ENCODE measurements at places on chromosomes 1 and 21. TPM values are rescaled to one million over a fixed set of nuclear protein-coding genes. Genes with fewer than 3 reads are reported as not detected.
A peak's percentile ranks its signal among the peaks of the same experiment; 100 is the strongest.

GRCh38 chr21:43930848-43931375 lies 65.9 kb downstream of the AGPAT3 start:
- no peak overlapping the region for H3K4me3 ChIP-seq
- no peak for DNase-seq
- H3K27me3 ChIP-seq: no peaks in the 10 kb centered on the region
- peaks cover 10% of the 10 kb centered on the region for H3K4me1 ChIP-seq
- peaks cover 33% of the 10 kb centered on the region for H3K36me3 ChIP-seq

GRCh38 chr1:41366455-41367287 lies 5.4 kb downstream of the FOXO6 start:
- DNase-seq: no peak
- H3K27ac ChIP-seq: no peak overlapping the region
- H3K36me3 ChIP-seq: no peaks in the 10 kb centered on the region
- peak overlapping the region; percentile 48 for H3K4me3 ChIP-seq
- peaks cover 44% of the 10 kb centered on the region for H3K27me3 ChIP-seq
- H3K4me1 ChIP-seq: peaks cover 32% of the 10 kb centered on the region

TRIM46 gene
- 0.35 TPM for total RNA-seq

DNA sequence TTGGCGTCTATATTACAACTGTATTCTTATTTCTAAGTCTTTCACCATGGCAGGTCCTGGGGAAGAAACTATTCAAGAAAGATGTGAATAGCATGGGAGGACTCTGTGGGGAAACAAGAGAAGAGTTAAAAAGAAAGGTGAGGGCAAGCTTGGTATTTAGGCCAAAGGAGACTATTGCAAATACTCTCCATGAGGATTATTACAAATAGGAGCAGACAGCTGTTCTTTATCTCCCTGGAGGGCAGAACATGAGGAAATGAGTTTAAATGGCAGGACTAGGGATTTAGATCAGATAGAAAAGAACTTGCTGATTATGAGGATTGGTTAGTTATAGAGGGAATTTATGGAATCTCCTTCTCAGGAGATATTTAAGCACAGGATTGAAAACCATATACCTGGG lies 186.8 kb downstream of the CDC7 start:
- peak overlapping the region; percentile 42 for H3K27ac ChIP-seq
- H3K27me3 ChIP-seq: no peaks in the 10 kb centered on the region
- peaks cover 74% of the 10 kb centered on the region for H3K4me1 ChIP-seq
- DNase-seq: no peak
- H3K36me3 ChIP-seq: peaks cover 8% of the 10 kb centered on the region

GRCh38 chr1:245285168-245285567 lies 130.4 kb downstream of the KIF26B start:
- H3K4me3 ChIP-seq: no peak overlapping the region
- no peak for DNase-seq
- no peak overlapping the region for H3K27ac ChIP-seq
- H3K36me3 ChIP-seq: no peaks in the 10 kb centered on the region
- no peaks in the 10 kb centered on the region for H3K27me3 ChIP-seq
- H3K4me1 ChIP-seq: no peaks in the 10 kb centered on the region

DNA sequence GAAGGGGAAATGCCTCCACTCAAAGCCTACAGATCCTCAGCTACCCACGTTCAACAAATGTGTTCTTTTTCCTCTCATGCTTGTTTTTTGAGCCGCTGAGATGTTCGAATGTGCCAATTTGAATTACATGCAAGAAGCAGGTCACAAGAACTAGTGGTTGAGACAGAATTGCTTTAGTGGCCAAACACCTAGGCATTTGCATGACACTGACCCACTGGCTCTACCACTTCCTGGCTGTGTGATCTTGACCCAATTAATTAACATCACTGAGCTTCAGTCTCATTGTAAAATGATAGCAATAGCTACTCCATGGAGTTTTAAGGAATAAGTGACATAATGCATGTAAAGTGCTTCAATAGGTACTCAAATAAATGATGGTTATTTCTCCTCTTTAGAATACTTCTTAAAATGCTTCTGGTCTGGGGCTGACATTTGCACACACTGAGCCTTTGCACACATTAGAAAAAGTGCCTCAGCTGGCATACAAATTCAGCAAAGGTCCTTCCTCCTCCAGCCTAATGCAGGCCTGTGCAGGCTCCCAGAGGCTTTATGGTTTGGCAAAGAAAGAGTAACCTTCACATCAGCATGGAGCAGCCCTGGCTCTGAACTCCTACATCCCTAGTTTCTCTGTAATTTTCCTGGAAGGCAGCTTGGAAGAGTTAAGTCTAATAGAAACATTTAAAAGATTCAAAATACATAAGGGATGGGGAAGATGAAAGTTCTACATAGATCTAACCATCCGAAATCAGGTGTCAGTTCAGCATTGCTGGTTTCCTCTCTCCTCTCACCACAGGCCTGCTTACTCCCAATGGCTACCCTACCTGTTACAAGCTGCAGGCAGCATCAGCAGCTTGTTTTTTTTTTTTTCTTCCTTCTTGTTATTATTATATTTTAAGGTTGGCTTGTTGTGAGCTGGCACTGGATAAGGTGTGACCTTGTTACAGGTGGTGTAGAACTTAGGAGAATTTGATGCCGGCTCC lies 107.4 kb downstream of the TBX19 start:
- DNase-seq: no peak
- H3K27ac ChIP-seq: no peak overlapping the region
- no peaks in the 10 kb centered on the region for H3K4me1 ChIP-seq

- H3K36me3 ChIP-seq: no peaks in the 10 kb centered on the region
- peaks cover 31% of the 10 kb centered on the region for H3K4me1 ChIP-seq
- no peak for DNase-seq
- H3K4me3 ChIP-seq: peak overlapping the region; percentile 85
- peak overlapping the region; percentile 87 for H3K27ac ChIP-seq
Observed at GRCh38 chr1:230869500-230869899, 1.2 kb upstream of the C1orf198 start.

DNA sequence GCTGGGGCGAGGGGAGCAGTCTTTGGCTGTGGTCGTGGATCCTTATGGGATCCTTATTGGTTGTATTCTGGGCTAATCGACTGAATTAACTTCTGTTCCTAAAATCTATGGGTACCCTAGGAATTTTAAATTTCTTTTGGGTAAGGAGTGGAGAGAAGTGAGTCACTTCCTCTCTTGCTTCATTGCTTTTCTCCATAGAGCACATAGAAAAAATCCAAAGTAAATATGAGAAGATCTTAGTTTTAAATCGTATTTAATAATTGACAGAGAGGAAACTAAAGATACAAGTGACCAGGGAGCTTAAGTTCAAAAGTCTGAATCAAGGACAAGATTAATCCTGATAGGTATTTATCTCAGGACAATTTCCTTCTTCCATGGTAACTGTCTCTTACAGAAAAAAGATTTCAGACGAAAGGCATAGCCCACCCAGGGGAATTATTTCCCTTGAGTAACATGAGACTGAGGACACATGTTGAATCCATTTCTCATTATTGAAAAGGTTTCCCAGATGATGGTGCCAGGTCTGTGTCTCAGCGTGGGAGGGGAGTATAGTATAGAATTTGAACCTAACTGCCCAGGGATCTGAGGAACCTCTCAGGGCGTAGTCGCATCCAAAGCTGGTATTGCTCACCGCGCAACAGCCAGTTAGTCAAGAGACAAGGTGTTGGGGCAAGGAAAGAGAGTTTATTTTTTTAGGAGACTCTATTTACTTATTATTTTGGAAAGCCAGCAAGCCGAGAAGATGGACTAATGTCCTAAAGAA lies 28.7 kb upstream of the FASLG start:
- no peaks in the 10 kb centered on the region for H3K4me1 ChIP-seq
- H3K4me3 ChIP-seq: no peak overlapping the region
- no peaks in the 10 kb centered on the region for H3K36me3 ChIP-seq

- H3K36me3 ChIP-seq: peaks cover 32% of the 10 kb centered on the region
- H3K27ac ChIP-seq: peak within 1 kb of the TSS; percentile 73
- peak; percentile 88 for DNase-seq
- no peaks in the 10 kb centered on the region for H3K27me3 ChIP-seq
- H3K4me3 ChIP-seq: peak within 1 kb of the TSS; percentile 81
Observed at GRCh38 chr1:161098210-161099068, at the start of gene KLHDC9. TSS of gene KLHDC9 (plus strand) at chr1:161098361. CDS start at chr1:161098536, 175 bp downstream.

GRCh38 chr1:214708321-214708955 lies 105.4 kb downstream of the CENPF start:
- no peaks in the 10 kb centered on the region for H3K27me3 ChIP-seq
- no peak overlapping the region for H3K4me3 ChIP-seq
- H3K27ac ChIP-seq: no peak overlapping the region
- no peak for DNase-seq
- H3K4me1 ChIP-seq: no peaks in the 10 kb centered on the region

DNA sequence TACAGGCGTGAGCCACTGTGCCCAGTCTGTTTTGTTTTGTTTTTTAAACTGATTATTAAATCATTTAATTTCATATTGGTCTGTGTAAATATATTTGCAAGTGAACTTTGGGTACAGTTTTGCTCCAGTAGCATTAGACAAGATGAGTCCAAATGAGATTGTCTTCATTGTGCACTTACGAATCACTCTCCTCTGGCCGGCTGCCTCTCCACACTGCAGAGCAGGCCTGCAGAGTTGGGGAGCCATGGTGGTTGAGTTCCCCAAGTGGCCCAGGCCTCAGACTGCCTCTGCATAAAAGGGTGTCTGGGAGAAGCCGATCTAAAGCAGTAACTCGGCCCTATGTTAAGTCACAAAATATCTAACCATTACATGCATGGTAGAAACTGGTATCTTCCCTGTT lies 74.8 kb downstream of the ATP5PO start:
- no peak overlapping the region for H3K27ac ChIP-seq
- peaks cover 22% of the 10 kb centered on the region for H3K4me1 ChIP-seq
- H3K36me3 ChIP-seq: peaks cover 16% of the 10 kb centered on the region

GRCh38 chr1:93708734-93709481 lies 27.3 kb upstream of the BCAR3 start:
- no peaks in the 10 kb centered on the region for H3K36me3 ChIP-seq
- no peak overlapping the region for H3K27ac ChIP-seq
- peaks cover 37% of the 10 kb centered on the region for H3K4me1 ChIP-seq
- H3K4me3 ChIP-seq: no peak overlapping the region

SLAMF8 gene
- 51.2 TPM for total RNA-seq

TMEM59 gene
- total RNA-seq: 475 TPM

IL10RB gene
- 49.1 TPM for total RNA-seq

- no peaks in the 10 kb centered on the region for H3K4me1 ChIP-seq
- no peaks in the 10 kb centered on the region for H3K27me3 ChIP-seq
- no peak overlapping the region for H3K27ac ChIP-seq
- no peak overlapping the region for H3K4me3 ChIP-seq
- H3K36me3 ChIP-seq: peaks cover 100% of the 10 kb centered on the region
Observed at GRCh38 chr1:204532832-204533231, 16.6 kb downstream of the MDM4 start.

DNA sequence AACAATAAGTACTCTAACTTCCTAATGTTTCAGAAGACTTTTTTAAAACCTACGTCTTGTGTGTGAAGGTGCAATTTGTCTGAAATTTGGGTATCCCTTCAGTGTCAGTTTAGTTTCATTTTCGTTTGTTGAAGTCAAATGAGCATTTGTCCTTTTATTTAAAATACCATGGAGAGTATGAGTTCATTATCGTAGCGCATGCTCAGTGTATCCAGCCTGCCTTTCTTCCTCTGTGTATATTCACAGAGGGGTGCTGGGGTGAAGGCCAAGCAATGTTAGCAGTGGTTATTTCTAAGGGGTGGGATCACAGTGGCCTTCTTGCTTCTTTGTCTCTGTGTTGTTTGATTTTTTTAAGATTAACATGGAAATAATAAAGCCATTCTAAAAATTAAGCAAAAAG lies 43.2 kb downstream of the CNN3 start:
- no peaks in the 10 kb centered on the region for H3K36me3 ChIP-seq
- H3K4me3 ChIP-seq: no peak overlapping the region
- H3K4me1 ChIP-seq: peaks cover 11% of the 10 kb centered on the region
- peak overlapping the region; percentile 37 for H3K27ac ChIP-seq
- H3K27me3 ChIP-seq: no peaks in the 10 kb centered on the region

DNA sequence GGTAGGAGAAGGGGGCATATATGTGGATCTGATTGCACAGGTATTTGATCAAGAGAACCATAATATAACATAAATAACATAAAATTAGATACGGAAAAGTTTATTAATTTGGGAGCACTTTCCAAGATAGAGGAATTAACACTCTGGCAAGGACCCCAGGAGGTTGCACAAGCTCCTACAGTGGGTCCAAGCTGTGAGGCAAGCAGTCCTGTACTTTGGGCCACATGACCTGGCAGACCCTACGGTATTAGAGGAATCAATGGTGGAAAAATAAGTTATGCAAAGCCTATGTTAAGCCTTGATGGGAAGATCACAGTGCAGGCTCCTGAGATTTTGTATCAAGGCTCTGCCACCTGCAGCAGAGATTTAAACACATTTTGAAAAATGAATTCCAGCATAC lies 220.1 kb downstream of the COL24A1 start:
- no peak overlapping the region for H3K4me3 ChIP-seq
- DNase-seq: no peak
- H3K27ac ChIP-seq: no peak overlapping the region
- H3K36me3 ChIP-seq: no peaks in the 10 kb centered on the region

DNA sequence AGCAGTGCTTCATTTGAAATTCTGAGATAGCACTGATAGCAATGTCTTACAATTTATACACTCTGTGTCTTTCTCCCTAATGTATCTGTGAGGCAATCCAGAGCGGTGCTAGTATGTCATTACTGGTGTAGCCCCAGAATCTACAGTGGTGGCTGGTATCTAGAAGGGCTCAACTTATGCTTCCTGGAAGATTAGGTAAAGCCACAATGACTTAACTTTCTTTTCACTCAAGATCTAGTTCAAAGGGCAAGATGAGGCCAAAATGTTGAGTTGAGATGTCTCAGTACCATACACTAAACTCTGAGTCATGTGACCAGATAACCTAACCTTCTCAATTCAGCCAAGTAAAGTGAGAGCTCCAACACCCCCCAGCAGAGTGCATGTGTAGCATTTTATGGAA lies 77.5 kb downstream of the PAPPA2 start:
- H3K27me3 ChIP-seq: peaks cover 6% of the 10 kb centered on the region
- no peaks in the 10 kb centered on the region for H3K36me3 ChIP-seq
- no peaks in the 10 kb centered on the region for H3K4me1 ChIP-seq
- DNase-seq: no peak
- no peak overlapping the region for H3K4me3 ChIP-seq
- no peak overlapping the region for H3K27ac ChIP-seq

DNA sequence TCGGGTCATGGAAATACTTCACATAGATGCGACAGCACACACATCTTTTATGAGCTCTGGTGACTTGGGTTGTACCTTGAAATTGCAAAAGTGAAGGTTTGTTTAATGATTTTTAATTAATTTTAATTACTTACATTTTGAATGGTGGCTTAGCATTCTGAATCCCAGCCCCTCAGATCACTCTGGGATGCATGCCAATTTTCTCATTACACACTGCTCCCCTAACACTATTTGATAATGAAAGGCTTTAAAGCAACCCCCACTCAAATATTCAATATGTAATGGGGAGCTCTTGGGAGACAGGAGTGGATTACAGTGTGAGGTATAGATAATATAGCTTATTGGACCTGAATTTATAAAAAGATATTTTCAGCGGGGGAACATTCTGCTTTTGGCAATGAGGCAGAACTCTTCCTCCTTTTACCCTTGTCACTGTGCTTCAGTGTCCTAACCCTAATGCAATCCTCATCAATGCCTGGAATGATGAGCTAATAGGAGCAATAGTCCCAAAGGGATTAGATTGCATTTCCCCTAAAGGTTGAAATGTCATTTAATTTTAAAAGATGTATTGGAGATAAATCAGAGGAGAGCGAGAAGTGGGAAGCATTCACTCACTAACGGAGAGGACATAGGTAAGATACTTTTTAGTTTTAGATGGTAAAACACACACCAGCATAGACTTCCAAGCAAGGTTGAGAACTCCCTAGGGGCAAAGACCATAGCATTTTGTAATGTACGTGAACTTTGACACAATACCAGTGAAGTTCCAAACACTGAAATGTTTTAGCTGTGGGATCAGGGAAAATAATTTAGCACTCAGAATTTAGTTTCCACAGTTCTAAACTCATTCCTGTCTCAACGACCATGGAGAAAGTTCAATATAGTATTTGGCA lies 384.1 kb upstream of the PLXNA2 start:
- H3K4me3 ChIP-seq: no peak overlapping the region
- no peaks in the 10 kb centered on the region for H3K4me1 ChIP-seq
- no peaks in the 10 kb centered on the region for H3K36me3 ChIP-seq
- H3K27me3 ChIP-seq: no peaks in the 10 kb centered on the region
- H3K27ac ChIP-seq: no peak overlapping the region
